ENCODE measurements at places on chromosomes 12 and 14.

DNA sequence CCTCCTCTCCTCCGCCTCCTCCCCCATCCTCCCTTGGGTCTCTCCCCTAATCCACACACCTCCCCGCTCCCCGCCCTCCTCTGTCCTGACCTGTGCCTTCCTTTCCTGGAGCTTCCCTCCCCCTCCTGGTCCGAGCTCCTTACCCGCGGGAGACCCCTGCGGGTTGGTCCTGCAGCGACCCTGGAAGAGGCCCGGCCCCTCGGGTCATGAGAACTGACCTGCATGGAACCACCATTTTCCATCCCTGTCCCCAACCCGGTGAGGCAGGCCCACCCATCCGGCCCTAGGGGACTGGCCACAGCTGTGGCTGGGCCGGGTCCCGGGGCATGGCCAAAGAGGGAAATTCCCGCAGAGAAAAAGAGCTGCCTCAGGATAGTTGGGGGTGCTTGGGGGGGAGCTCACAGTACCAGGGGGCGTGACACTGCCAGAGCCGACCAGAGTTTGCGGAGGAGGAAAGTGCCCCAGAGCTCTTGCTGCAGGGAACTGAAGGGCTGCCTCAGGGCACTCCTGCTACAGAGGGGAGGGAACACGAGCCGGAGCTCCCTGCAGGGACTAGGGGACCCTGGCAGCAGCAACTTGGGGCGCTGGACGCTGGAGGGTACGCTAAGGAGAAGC, 613 bp downstream of the ARHGEF40 start:
- DNase-seq: peak; percentile 32

GRCh38 chr12:82740129-82741000, 53.7 kb downstream of the TMTC2 start:
- no peak for DNase-seq

DNA sequence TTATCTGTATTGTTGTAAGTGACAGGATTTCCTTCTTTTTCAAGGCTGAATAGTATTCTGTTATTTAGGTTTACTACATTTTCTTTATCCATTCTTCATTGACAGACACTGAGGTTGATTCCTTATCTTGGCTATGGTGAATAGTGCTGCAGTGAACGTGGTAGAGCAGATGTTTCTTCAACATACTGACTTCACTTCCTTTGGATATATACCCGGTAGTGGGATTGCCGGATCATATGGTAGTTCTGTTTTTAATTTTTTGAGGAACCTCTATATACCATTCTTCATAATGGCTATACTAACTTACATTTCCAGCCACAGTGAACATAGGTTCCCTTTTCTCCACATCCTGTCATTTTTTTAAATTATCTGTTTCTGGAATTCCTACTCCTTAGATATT, 21.8 kb downstream of the DERA start:
- no peak for DNase-seq

DNA sequence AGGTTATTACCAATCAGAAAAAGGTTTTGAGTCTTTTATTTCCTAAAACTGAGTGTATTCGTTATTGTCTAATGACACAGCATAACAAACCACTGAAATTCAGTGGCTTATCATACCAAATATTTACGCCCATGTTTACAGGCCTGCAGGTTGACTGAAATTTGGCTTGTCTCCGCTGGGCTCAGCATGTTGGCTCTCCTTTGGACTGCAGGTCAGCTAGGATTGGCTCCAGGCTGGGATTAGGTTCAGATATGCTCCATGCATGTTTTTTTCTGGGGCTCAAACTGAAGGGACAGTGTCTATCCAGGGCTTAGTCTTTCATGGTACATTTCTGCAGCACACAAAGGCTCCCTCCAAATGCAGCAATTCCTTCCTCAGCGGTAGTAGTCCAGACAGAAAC, 569.9 kb downstream of the DIO2 start:
- DNase-seq: no peak

- no peak for DNase-seq
Measured at GRCh38 chr14:59638885-59639284, 62.3 kb upstream of the CCDC175 start.

DNA sequence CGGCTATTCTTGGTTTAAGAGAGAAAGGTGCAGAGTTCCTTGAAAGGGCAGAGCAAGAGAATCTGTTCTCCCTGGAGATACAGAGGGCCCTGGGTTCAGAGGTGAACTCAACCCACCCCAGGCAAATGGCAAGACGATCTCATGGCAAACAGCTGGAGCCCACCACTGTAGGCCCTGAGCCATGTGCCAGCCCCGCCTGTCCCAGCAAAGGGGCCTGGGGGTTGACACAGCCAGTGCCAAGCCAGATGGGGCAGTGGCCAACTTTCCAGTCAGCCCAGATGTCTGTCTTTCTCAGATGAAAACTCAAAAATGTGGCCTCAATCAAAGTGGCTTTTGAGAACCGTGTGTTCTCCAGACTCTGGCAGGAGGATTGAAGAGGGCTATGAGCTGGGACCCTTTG, 51.8 kb downstream of the ISCA2 start:
- DNase-seq: no peak

DNA sequence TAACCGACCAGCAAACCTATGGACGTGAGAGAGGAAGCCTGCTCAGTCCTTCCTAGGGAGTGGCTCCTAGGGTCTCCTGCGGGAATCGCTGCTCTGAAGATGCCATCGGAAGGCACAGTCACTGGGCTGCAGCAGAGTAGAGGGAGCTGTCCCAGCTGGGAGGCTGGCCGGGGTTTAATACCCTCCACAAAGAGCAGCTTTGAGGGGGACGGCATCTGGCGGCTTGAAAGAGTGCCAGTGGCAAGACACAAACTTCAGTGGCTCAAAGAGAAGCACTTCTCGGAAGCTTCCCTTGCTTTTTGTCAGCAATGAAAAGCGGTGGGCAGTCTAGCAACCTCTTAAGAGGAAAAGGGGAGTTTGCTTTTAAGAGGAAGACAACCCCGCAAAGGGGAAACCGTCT, 114.6 kb downstream of the TMEM132C start:
- no peak for DNase-seq

- DNase-seq: no peak
Measured at GRCh38 chr12:114729731-114730130, 45.8 kb upstream of the TBX3 start.

GRCh38 chr14:61116369-61116768, 135.3 kb downstream of the SLC38A6 start:
- no peak for DNase-seq

DNA sequence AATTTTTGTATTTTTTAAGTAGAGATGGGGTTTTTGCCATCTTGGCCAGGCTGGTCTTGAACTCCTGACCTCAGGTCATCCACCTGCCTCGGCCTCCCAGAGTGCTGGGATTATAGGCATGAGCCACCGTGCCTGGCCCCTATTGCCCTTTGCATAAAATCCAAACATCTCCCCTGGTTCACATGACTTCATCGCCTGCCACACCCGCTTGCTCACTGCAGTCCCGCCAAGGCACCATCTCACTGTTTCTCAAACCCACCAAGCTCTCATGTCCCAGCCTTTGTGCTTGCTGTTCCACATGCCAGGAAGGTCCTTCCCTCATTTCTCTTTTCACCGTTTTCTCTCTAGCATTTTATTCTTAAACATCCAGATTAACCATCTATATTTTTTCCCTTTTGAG, 9.7 kb downstream of the RHOF start:
- peak; percentile 28 for DNase-seq
